ENCODE measurements at places on chromosomes 1 and 21.
A peak's percentile ranks its signal among the peaks of the same experiment; 100 is the strongest.

DNA sequence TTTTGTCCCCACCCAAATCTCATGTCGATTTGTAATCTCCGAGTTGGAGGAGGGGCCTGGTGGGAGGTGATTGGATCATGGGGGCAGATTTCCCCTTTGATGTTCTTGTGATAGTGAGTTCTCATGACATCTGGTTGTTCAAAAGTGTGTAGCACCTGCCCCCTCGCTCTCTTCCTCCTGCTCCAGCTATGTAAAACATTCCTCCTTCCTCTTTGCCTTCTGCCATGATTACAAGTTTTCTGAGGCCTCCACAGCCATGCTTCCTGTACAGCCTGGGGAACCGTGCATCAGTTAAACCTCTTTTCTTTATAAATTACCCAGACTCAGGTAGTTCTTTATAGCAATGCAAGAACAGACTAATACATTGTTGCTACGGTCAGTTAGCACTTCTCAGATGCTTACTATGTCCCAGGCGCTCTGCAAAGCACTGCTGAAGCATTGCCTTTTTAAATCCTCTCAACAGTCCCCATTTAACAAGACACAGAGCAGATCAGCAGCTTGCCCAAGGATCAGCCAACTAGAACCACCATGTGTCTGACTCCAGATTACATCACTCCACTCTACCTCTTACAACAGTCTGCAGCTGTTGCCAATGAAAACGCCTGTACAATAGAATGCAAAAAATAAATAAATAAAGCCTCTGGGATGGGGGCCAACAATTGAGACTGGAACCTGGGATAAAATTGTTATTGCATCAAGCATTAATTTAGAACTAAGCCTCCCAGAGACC, 52.4 kb upstream of the USP1 start:
- DNase-seq: peak; percentile 92

DNA sequence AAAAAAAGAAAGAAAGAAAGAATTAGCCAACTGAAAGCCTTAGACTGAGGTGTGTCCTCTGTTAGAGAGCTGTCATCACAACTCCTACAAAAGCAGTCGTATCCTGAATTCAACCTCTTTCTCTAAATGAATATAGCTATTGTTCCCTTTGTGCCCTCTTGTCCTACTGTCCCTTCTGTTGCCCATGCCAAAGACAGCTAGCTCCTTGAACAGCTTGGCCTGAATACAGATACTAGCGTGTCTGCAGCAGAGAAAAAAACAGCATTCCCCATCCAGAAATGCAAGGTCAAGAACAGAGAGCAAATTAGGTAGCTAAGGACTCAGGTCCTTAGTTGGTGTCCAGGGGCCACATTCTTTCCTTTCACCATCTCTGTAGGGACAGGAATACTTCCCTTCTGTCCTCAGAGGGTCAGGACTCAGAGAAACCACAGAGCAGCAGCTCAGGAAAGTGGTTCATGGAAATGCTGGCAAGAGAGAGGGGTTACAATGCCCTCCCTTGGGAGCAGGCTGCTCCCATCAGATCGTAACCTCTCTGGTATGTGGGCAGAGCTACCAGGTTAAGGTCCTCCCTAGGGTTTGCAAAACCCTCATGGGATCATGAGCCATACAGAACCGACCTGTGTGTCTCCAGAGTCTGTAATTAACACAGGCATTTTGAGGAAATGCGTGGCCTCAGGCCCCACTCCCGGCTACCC, 1.8 kb upstream of the ZBTB48 start:
- no peak for DNase-seq

- no peak for DNase-seq
These were observed 43.4 kb downstream of the RGS2 start for GRCh38 chr1:192852001-192852947.

GRCh38 chr1:57854436-57854835, 430.6 kb upstream of the DAB1 start:
- DNase-seq: no peak

- DNase-seq: no peak
These were observed 162.7 kb downstream of the ST6GALNAC3 start for GRCh38 chr1:76237211-76237610.

DNA sequence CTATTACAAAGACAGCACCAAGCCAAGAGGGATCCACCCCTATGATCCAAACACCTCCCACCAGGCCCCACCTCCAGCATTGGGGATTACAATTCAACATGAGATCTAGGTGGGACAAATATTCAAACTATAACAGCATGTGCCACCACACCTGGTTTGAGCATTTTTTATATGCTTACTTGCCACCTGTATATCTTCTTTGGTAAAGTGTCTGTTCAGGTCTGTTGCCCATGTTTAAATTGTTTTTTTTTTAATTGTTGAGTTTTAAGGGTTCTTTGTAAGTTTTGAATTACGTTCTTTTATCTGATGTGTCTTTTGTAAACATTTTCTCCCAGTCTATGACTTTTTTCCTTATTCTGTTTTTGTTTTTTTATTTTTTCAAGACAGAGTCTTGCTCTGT, 83.4 kb downstream of the LRIG2 start:
- DNase-seq: no peak
